ENCODE measurements at places on chromosomes 7 and 10.

GRCh38 chr7:16345979-16346958 lies 75.1 kb downstream of the CRPPA start:
- DNase-seq = no peak

GRCh38 chr7:87435546-87435945 lies 39.9 kb downstream of the ABCB4 start:
- DNase-seq = no peak

GRCh38 chr7:55150709-55151451 lies 132.1 kb downstream of the EGFR start:
- DNase-seq = no peak

DNA sequence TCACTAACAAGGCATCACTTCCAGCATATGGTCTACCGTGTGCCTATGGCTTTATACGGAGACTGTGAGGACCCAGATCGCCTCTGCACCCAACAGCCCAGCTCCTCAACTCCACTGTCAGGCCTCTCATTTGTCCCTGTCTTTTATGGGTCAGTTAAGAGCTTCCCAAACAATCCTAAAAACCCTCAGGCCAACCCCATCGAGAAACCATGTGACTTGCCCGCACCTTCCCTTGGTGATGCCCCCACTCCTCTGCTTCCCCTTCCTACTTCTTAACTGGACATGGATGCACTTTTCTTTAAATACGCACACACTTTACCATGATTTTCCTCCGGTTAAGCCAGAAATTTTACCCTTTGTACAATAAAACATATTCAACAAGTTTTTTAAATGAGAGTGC lies 46.8 kb downstream of the BAIAP2L1 start:
- DNase-seq = no peak

DNA sequence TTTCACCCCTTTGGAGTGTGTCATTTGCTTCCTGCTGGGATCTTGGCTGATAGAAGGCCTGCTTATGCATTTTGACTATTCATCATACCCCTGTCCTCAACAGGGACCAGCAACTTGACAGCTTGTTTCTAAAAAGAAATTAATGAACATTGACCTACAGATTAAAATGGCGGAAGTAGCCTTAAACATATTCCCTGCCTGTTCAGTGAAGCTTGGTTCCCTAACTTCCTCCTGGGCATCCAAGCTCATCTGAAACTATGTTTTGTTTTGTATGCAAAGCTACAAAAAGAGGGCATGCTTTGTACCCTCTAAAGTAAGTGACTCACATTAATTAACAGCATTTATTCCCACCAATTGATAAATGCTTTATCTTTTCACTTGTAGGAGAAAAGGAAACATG lies 26.8 kb upstream of the CDK14 start:
- DNase-seq = no peak

GRCh38 chr10:35423505-35424306 lies 87.4 kb downstream of the CCNY start:
- DNase-seq = no peak

DNA sequence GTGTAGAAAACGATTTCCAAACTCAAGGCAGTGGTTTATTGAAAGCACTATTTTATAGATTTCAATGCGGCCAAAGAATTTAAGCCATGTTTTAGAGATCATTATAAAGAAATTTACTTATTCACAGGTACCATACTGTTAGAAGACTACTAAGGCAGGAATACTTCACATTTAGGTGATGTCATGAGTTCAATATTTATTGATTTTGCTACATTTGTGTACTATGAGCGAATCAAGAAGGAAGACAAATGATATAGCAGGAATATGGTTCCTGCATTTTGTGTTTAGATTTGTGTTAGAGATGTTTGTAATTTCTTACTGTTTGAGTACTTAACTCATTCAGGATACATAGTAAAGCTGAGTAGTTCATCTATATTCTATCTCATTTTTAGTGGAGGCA lies 1.7 kb upstream of the FBXW4 start:
- DNase-seq = no peak

DNA sequence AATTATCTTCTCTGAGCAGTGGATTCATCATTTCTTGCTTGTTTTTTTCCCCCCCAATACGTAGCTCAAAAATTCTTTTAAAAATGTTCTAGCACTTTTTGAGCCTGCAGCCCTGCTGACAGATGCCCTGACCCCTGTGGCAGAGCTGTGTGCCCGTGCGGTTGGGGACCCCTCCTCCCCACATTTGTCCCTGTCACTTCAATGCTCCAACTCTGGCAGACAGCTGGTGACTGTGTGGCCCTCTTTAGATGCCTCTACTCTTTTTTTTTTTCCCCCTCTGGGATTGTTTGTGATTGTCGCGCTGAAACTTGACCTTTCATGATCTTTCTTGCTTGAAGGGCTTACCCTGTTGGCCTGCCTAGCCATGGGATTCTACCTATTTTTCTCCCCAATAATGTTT lies 214.1 kb downstream of the TMEM178B start:
- no peak for DNase-seq

- no peak for DNase-seq
These were observed 23.1 kb upstream of the DRGX start for GRCh38 chr10:49419005-49419404.

DNA sequence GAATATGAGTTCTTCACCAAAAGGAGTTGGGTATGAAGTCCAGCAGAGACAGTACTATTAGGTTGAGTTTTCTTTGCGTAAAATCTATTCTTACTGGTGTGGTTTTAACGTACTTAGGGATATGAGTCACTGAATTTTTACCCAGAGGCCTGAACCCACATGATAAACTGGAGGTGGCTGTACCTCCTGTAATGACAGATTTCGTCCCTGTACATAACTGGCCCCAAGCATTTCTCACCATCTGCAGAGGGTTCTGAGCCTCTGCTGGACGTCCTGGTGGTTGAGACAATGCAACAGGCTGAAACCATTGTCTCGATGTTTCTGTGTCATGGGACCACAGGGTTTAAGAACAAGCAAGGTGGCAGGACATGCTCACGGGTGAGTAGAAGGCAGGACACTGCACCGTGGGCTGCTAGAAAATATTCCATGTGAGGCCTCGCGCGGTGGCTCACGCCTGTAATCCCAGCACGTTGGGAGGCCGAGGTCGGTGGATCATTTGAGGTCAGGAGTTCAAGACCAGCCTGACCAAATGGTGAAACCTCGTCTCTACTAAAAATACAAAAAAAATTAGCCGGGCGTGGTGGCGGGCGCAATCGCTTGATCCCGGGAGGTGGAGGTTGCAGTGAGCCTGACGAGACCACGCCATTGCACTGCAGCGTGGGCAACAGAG lies 233.9 kb downstream of the DNAJB6 start:
- no peak for DNase-seq

- no peak for DNase-seq
These were observed 59.6 kb upstream of the TRIM24 start for GRCh38 chr7:138400400-138400886.

DNA sequence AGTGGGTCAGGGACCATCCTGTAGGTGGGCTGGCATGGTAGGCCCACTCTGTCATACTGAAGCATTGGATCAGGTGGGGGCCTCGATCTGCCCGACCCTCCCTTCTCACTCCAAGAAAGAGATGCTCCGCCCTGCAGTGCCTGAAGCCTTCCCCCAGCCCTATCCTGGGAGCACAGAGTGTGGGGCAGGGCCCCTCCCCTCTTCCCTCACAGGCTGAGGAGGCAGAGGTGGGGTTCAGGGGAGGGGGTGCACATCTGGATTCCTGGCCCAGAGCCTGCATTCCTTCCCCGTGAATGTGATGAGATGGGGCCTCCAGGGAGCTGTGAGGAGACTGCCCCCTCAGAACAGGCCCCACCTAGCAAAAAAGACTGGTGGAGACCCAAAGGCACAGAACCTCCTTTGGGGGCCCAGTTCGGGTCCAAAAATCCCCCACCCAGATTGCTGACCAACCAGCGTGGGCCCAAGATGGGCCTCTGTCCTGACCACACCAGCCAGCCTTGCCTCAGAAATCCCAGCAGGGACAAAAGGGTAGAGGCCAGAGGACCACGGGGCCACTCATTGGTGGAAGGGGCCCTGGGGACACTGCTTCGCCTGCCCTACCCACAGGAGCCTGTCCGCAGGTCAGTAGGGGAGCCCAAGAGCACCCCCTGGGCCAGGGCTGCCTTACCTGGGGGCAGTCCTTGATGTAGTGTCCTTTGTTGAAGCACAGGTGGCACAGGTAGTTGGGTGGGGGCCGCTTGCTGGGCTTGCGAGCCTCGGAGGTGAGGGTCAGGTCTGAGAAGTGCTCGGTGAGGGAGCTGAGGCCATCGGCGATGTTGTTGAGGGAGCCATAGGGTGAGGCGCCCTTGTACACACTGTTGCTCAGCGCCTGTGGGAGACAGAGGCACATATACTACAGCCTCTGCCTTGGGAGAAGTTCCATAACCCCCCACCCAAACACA lies 13.3 kb downstream of the ZCCHC24 start:
- no peak for DNase-seq

DNA sequence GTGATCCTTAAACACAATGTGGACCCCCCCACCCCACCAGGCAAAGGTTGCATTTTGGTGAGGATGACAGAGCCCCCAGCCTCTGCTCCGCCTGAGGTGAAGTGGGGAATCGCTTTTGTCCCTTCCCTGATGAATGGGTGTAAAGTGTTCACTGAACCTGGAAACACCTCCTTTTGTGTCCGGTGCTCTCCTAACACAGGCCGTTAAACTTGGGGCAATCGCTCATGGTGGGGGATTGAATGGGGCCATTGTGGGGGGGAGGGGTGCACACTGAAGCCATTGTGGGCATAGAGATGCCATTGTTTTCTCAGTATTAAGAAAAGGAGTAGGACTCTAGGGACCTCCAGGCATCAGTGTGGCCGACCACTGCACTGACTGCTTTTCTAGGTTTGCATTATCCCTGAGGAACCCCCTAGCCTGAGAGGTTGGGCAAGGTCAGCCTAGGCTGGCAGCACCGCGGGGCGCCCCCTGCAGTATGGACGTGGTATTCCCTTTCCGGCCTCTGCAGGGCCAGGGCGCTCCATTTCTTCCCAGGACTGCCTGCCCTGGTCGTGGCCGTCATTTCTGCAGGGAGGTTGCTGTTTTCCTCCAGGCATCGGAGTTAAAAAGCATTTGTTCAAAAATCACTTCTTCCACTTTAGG lies 158.3 kb downstream of the TCF7L2 start:
- peak; percentile 22 for DNase-seq

- DNase-seq = no peak
These were observed 25.6 kb upstream of the SH2D4B start for GRCh38 chr10:80512031-80512526.

GRCh38 chr10:32263300-32263699 lies 83.7 kb downstream of the EPC1 start:
- DNase-seq = no peak

DNA sequence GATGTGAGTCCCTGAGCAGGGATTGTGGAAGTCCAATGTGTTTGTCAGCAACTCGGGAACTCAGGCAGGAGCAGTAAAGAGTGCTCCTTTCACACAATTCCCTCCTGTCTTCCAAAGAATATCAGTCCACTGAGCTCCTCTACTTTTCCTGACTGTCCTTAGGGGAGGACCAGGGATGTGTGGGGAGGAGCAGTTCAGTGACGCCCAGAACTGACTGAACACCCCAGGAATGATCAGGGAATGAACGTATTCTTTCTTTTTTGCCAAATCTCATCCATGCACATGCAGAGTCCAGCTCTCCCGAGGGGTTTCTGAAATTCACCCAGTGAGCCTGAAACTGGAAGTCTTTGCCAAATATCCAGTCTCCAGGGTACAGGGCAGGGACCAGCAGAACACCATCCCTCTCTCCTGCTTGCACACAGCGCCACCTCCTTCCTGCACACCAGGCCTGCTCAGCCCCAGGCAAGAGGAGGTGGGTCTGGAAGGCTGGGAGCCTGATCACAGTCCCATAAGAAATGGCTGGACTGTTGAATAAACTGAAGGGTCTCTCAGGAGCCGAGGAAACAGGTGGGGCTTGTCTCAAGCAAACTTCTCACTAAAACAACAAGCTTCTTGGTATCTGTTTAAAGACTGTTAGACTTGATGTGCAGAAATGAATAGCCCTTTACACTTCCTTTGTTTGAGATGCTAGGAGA lies 294.7 kb downstream of the C7orf25 start:
- no peak for DNase-seq

DNA sequence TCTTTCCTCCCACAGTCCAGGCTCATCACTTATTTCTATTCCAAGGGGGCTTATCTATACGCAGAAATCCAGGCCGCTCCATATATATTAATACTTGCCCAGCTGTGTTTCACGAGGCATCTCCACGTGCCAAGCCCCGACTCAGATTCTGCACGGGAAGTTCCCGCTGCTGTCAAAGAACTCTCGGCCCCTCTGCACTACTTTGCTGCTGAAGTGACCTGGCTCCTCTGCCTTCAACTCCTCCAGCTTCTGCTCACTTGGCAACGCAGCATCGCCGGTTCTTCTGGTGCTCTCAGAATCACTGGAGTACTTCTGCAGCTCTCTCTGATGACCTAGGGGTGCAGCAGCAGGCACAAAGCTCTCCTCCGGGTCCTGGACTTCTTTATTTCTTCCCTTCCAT lies 9.7 kb upstream of the CHST12 start:
- DNase-seq = no peak

DNA sequence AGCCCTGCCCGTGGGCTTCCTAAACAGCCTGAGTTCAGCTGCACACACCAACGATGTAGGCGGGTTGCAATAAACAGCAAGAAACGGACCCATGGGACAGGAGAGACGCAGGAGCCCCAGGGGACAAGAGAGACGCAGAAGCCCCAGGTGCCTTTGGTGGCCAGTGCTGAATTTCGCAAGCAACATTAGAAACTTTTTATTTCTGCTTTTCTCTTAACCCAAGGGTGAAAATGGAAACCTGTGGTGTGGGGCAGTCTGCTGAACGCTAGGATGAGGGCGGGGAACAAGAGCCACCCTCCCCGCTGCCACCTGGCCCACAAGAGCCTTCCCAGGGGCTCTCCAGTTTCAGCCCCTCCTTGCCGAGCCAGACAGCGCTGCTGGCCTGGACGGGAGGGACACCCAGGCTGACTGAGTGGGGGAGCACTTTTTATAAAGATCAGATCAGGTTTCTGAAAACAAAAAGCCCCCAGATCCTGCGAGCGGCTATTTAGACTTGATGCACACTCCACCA lies 20.0 kb upstream of the GPR146 start:
- DNase-seq = no peak

DNA sequence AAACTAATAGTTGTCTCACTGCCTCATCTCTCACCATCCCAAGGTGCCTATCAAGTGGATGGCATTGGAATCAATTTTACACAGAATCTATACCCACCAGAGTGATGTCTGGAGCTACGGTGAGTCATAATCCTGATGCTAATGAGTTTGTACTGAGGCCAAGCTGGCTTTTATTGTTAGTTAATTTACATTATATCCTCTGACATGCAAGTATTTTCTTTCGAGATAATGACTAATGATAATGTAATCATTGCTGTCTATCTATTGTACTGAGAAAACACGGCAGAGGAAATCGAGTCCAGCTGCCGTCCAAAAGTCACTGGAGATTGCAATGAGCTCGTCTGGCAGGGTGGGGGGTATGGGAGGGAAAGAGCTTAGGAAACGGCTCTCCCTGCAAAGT lies 172.4 kb upstream of the LANCL2 start:
- DNase-seq = no peak

DNA sequence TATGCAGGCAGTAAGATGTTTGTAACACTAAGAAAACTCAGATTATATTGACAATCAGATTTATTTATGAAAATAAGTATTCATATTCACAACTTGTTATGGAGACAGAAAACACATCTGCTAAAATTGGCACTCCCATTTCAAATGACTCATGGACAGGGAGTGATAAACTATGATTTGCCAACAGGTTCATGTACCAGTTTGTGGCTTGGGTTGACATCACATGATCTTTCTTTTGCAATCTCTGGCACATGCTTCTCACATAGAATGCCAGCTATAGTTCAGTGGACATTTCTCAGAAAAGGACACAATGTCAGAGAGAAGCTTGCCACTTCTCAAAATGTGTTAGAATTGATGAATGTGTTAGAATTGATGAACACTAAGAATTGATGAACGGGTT lies 663.2 kb upstream of the ANKRD30A start:
- no peak for DNase-seq

- no peak for DNase-seq
These were observed 10.6 kb downstream of the LRIT2 start for GRCh38 chr10:84214612-84215235.

Measured in activated CD8-positive, alpha-beta memory T cell treated with anti-CD3 and anti-CD28 coated beads, Interleukin-2, amount 50 U/mL, for 4 hours (primary cell).